Activated naive CD4-positive, alpha-beta T cell treated with anti-CD3 and anti-CD28 coated beads, Interleukin-2, amount 10 ng/mL, durations not matched to agents 7 days and 5 days (primary cell): ENCODE measurements at places on chromosomes 11 and 22.

GRCh38 chr11:42249956-42250355, 790.5 kb upstream of the LRRC4C start:
- DNase-seq = no peak

- no peak for DNase-seq
These were observed 8.3 kb downstream of the FXYD2 start for GRCh38 chr11:117816151-117816741.

GRCh38 chr11:34407121-34407813, 31.5 kb upstream of the CAT start:
- DNase-seq = no peak

DNA sequence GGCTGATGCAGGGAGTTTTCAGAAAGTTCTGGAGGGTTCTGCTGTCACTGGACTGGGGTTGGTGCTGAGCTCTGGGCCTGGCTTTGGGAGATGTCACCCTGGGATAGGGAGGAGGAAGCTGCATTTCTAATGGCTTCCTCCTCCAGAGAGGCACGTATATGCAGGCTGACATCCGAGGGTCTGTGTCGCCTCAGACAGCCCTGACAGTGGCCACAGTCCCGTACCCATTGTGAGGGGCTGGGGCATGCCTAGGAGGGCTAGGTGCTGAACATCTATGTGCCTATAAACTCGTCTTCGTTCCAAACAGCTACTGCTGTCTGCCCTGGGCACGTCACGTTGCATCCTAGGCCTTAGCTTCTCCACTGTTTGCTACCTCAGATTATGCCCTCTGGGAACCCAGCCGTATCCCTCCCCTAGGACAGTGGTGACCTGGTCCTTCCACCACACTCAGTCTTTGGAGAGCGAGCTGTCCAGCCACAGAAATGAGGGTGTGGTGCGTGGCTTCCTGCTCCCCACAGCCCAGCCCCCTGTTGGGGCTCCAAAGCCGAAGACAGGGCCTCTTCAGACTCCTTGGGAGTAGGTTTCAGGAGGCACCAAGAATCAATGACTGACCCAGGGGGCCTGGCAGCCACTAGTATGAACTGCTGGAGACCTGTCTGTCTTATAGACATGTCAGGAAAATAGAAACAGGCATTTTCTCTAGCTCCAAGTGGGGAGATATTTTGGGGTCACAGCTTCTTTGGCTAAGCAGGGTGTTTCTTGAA, 26.4 kb downstream of the ADAMTS15 start:
- no peak for DNase-seq

- DNase-seq = peak; percentile 61
These were observed at the start of gene SCUBE1 for GRCh38 chr22:43343262-43343669. SCUBE1 (minus strand) TSS chr22:43343372; CDS start chr22:43343261, 111 bp downstream.

DNA sequence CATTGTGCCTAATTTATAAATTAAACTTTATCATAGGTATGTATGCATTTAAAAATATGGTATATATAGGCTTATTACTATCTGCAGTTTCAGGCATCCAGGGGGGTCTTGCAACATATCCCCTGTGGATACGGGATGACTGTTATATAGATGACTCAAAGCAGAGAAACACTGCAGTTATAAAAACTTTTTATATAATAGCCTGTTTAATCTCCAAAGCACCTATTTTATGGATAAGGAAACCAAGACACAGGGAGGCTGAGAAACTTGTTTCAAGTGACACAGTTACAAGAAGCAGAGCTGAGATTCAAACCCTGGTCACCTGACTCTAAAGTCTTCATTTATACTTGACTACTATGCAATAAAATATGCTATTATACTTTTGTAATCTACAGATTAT, 897.7 kb downstream of the KCNA4 start:
- DNase-seq = no peak

DNA sequence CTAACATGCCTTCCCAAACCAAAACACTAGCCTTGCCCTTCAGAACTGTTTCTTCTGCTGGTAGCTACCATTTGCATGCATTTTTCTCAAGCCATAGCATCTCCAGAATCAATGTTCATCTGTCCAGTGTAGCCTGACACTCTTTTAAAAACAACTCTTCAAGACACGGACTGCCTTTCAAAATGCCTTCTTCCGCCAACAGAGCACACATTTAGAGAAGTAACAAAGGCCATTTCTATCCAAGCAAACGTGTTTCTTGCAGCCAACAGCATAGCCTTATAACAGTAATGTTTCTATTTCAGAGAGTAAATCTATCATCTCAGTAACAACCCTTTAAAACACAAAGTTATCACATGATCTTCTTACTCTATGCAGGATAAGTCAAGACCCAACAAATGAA, 143.3 kb upstream of the MTMR2 start:
- no peak for DNase-seq

GRCh38 chr11:116857936-116858335, 20.5 kb upstream of the APOA1 start:
- no peak for DNase-seq

- no peak for DNase-seq
These were observed 146.5 kb downstream of the CCDC34 start for GRCh38 chr11:27216270-27217149.

DNA sequence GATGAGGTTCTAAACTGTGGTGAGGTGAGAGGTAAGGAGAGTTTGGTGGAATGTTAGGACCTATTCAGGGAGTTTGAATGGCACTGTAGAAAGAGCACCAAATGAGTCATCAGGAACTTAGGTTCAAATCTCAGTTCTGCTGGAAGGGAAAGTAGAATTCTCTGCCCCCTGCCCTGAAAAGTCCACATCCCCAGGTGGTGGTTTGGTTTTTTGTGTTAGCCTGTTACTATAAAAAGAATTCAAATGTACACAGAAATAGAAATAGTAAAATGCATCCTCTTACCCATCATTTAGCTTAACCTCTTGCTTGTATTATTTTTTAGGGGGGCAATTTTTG, 20.2 kb downstream of the PPFIBP2 start:
- no peak for DNase-seq

DNA sequence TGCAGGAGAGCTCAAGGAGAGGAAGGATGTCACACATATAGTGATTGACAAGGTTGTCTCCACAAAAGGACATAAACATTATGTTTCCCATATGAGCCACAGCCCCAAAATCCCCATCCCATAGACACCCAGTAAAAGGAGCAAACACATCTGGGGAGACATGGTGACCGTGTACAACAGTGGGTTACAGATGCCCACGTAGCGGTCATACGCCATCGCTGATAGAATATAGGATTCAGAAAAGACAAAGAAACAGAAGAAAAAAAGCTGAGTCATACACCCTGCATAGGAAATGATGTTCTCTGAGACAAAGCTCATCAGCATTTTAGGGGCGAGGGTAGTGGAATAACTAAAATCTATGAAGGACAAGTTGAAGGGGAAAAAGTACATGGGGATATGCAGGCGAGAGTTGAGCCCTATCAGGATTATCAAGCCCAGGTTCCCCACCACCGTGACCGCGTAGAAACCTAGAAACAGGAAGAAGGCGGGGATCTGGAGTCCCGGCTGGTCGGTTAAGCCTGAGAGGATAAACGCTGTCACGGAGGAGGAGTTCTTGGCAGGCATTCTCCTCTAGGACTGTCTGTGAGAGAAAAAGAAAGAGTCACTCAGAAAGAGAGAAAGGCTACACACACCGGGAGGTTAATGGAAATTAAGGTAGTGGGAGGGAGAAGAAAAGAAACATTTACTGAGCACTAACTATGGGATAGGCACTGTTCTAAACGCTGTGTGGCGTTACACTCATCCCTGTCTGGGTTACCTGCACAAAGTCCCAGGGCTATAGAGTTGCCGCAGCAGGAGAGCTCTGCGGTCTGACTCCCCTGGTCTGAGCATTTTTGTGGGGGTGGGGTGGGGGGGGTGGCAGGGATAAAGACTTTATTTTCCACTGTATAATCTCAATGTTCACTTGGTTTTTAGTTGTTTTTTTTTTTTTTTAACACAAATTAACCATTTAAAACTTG, 36.1 kb upstream of the OR8B8 start:
- no peak for DNase-seq

GRCh38 chr11:92269021-92269420, 44.4 kb downstream of the FAT3 start:
- DNase-seq = no peak

GRCh38 chr22:39732625-39733024, 160.9 kb downstream of the ENTHD1 start:
- no peak for DNase-seq

- no peak for DNase-seq
These were observed 25.1 kb downstream of the MMP13 start for GRCh38 chr11:102930451-102930850.

GRCh38 chr11:93054881-93055280, 85.4 kb downstream of the MTNR1B start:
- DNase-seq = no peak

DNA sequence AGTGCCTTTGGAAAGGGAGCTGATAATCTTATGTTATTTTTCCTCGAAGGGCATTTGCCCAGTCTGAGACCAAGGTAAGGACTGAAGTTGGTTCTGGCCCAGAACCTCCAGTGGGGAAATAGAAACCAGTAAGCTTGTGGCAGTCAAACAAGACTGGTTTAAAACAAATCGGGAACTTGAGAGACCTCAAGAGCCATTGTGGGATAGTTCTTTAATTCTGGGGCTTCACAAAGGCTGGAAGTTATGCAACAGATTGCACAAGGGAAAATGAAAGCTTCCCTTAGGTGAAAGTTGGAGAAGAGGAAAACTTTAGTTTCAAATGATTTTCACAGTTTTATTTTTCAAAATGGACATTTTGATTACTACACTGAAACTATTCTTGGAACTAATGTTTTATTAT, 33.5 kb upstream of the RAB38 start:
- DNase-seq = no peak

- no peak for DNase-seq
These were observed 228.3 kb downstream of the FAM181B start for GRCh38 chr11:82505379-82505778.

- DNase-seq = no peak
These were observed 101.9 kb upstream of the ANO3 start for GRCh38 chr11:26229981-26230380.

DNA sequence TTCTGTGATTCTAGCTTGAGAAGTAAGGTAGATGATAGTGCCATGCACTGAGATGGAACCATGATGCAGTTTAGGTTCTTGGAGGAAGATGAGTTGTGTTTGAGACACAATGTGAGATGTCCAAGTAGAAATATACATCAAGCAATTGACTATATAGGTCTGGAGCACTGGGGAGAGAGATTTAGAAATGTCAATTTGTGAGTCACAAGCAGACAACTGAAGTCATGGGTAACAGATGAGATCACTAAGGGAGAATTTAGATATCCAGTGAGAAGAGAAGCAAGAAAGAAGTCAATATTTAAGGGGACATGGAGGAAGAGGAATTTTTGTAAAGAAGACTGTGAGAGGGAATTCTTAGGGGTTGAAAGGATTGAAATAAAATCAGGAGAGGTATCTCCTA, 65.1 kb upstream of the RRAS2 start:
- no peak for DNase-seq

DNA sequence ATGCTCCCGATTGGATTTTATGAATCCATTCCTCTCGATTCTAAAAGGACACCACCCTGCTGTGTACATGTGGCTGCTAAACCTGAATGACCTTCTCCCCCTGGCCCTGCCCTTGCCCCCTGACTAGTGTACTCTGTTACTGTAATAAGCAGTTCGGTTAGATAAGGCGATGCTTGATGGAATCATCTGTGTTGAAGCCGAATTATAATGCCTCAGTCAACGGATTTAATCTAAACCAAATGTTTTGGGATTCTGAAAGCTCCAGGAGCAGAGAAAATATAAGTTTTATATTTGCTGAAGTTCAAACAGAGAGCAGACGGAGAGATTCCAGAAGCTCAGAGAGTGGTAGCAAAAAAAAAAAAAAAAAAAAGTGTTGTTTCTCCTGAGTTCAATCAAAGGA, 275.4 kb upstream of the MPPED2 start:
- no peak for DNase-seq

GRCh38 chr22:35177811-35178210, 79.5 kb upstream of the HMGXB4 start:
- no peak for DNase-seq

DNA sequence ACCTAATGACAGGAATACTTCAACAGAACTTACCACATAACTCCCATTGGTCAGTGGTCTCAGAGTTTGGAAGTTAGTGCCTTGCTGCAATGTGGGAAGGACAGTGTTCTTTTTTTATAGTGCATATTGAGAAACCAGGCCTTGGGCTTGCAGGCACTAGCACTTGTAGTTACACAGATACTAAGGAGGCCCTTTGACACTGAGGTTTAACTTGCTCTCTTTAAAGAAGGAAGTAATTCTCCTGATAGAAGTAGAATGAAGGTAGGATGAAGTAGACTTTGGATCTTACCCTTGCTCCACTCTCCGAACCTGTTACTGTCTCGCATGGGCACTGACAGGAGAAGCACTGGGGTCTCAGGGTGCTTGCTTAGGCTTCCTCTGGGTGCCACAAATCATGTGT, 31.0 kb upstream of the ST14 start:
- DNase-seq = no peak

GRCh38 chr11:132052342-132052741, 681.9 kb downstream of the NTM start:
- DNase-seq = no peak

DNA sequence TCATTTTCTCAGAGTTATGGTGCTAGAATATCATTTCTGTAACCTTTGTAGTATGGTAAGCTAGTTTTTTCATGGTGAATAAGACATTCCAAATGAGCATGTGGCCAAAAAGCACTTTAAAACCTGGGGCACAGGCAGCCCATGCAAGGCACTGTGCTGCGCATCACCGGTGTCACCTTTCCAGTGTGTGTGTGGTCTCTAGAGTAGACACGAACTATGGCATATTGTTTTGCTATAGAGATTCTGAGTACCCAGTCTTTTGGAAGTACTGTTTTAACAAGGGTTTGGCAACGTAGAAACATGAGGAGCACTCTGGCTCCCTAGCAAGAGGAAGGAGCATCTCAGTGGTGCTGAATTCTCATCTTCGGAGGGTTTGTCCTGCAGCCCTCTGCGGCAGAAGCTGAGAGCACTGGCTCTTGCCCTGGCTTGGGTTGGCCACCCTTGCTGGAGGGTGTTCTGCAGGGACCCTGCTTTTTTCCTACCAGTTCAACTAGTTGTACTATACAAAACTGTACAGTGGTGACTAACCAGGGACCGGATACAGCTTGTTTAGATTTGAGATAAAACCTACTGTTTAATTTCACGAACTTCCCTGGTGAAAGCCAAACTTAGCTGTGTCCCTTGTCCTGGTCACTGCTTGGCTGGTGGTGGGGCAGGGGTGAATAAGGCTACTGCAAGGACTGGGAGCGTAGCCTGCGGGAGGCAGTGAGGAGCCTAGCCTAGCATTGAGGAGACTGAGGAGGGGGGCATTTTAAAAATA, 135.7 kb downstream of the ATXN10 start:
- DNase-seq = no peak
